Fibroblast of skin of right quadriceps (primary cell): ENCODE measurements at places on chromosomes 2 and 18.

DNA sequence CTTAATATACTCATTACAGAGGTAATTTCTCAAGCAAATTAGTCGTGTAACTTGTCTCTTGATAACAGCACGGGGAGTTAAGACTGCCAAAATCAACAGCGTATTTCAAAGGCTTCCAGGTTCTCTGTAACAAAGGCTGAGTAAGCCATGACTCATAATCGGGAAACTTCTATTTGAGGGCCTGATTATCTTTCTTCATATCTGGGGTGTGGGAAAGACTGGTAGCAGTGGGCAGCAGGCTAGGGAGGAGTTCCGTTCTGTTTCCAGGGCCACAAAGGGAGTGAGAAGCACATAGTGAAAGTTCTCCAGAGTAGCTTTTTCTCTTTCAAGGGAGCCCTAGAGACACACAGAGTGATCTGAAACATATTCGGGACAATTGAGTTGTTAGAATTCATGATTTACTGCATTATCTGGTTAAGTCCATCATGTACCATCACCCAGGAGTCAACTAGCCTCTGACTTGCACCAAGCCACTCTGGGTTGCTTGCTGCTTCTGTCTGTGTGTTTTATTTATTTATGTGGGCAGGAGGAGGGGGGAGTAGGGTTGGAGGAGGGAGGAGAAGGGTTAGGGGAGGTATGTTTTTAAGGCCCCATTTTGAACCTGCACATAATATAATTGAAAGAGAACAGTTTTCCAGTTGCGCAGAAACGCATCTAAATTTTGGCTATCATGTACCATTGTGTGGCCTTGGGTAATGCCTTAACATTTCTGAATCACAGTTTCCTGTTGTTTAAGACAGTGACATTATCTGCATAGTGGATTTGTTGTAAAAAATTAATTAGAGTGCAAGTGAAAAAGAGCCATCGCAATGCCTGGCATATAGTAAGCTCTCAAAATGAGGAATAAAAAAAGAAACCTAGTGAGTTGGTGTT lies 80.5 kb upstream of the ITPRID2 start:
- DNase-seq = peak; percentile 76

DNA sequence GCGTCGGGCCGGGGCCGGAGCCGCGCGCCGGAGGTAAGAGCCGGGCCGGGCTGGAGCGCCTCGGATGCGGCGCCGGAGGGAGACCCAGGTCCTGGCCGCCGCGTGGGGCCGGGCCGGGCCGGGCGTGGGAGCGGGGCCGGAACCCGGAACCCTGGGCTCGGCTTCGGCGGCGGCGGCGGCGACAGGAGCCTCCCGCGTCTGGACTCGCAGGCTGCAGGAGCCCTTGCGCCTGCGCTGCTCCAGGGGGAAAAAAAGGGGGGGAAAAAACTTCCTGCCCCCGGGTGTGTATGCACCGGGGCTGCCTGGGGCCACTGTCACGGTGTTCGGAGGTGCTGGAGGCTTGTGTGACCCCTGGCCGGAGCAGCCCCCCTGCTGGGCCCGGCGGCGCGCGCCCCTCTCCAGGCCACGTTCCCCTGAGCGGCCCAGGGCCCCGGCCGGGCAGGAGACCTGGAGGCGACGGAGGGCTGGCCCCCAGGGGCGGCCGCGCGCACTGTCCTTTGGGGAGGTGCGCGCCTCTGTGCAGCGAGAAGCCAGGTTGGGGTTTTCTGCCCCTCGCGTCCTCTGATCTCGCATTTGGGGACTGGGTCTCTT lies 864 bp downstream of the KLHL29 start:
- no peak for DNase-seq

- no peak for DNase-seq
Observed at GRCh38 chr2:20652673-20653575, 2.0 kb upstream of the HS1BP3 start.

DNA sequence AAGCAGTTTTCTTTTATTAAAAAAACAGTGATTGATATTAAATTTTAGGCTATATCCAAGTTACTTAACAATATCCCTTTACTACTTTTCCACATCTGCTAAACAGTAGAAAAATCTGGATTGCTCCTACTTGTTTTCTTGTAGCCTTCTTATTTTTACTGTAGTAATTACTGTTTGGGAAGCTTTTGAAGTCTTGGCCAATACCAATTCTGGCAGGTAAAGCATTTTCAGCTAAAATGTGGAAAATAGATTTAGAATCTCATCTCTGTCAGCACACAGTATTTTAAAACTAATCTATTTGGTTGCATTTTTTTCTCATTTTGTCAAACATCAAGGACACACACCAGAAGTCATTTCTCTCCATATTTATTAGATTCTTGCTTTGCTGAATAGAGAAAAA lies 1485.7 kb upstream of the PIK3C3 start:
- DNase-seq = no peak

- DNase-seq = peak; percentile 99
Observed at GRCh38 chr2:47198985-47199451, 43.9 kb upstream of the STPG4 start.

- peak; percentile 64 for DNase-seq
Observed at GRCh38 chr2:233711312-233712008, 1.2 kb upstream of the UGT1A5 start.

DNA sequence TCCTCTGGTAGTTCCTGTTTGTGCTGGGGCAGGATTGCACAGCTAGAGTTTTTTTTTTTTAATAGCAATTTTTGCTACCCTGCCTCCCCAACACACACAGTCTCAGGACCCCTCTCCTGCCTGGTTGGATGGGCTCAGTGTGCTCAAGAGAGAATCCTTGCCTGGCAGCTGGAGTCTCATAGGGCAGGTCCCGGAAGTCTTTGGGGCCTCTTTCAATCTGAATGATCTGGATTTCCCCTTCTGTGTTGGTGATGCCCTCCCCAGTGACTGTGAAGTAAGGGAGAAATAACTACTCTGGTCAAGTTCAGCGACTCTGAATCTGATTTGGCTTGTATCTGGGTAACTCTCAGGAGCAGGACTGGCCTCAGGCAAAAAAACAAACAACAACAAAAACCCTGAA lies 220.6 kb upstream of the LRRTM1 start:
- no peak for DNase-seq

- DNase-seq = no peak
Observed at GRCh38 chr2:157644776-157645175, 16.1 kb upstream of the ACVR1C start.

DNA sequence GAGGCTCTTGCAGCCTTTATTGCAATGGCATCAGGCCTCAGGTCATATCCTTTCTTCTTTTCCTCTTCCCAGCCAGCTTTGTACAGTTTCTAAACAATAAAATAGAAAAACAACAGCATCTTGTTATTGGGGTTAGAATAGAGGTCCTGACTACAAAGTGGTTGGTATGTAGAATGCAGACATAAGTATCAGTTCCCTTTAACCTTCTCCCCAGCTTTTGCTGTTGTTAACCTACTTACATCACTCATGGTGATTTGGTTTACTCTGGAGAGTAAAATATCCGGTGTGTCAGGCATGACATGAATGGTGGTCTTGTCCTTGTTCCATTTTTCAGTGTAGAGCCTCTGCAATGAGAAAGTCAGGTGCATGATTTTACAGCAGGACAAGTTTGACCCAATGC lies 69.8 kb downstream of the NEB start:
- no peak for DNase-seq

DNA sequence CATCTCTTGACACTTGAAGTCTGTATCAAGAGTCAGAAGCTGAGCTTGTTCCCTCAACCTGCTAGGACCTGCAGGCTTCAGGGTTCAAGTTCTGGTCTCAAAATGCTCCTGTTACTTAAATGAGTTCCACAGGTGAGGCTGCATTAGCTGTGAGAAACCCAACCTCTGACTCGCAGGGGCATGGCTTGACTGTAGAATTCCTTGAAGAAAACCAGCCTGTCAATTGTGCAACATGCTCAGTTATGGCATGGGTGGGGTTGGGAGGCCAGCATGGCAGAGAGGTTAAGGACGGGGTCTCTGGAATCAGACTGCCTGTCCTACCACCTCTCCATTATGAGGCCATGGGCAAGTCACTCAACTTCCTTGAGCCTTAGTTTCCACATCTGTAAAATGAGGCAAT lies 235.8 kb downstream of the EN1 start:
- DNase-seq = no peak

DNA sequence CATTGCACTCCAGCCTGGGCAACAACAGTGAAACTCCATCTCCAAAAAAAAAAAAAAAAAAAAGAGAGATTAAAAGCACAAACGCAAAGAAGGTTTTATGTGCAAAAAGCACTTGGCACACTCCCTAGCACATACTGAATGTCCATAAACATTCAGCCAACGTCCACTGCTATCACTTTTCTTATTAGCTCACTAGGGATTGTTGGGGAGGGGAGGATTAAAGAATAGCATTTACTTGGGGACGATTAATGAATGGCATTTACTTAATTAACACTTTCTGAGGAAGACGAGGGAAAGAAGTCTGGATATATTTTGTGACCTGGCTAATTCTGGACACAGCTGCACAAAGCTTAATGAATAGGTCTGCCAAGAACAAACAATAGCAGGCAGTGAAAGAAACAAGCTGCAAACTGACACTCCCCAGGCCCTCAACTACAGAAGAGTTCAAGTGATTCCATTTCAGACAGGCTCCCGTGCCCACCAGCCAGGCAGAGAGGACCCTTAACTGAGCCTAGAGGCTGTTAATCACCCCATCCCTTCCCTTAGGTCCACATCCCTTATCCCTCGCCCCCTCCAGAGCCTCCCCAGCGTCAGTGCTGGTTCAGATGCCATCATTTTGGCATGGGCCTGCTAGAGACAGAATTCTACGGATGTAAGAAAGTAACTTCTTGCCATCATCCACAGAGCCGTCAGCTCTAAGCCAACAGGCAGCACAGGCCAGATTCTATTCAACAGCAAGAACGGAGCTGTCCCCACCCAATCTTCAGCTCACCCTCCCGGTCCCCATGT lies 7.4 kb downstream of the CYB5A start:
- DNase-seq = no peak

DNA sequence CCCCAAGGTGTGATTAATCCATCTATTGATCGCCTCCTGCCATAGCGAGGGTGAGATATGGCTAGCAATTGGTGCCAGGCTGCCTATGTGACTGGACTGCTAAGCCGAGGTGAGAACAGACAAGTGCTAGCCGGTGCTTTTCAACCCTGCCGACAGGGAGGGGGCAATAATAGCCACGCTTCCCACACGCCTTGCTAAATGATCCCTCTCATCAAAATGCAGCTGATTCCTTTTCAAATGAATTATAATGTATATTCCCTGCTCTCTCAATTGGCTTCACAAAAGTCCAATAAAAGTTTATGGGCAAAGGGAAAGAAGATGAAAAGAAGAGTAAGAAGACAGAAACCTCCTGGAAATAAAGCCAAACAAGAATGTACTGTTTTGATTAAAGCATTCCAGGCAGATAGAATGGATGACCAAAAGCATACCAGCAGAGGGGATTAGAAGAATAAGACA lies 235.6 kb downstream of the ICOS start:
- no peak for DNase-seq

DNA sequence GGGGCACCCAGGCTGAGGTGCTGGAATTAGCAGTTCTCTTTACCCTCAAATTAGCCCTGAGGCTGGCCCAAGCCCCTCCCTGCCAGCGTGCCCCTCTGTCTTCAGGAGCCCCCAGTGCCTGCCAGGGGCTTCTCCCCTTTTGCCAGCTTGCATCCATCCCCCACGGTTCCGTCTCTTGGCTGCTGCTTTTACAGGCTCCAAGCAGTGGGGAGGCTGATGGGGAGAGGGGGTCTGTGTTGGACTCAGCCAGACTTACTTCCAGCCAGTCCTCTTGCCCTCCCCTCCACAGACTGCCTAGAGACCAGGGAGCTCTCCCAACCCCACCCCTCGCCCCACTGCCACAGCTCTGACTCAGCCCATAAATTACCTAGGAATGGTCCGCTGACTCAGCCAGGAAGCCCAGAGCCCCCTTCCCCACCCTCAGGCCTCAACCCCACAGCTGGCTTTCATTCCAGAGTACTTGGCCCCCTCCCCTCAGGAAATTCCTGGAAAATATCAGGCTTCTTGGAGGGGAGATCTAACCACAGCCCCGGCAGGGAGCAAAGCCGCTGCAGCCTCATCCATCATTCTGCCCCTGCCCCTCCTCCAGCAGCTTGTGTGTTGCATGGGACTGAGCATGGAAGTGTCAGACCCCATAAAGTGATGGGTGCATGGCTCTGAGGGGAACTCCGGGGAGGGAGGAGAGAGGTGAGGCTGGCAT lies 184.6 kb downstream of the ZFP36L2 start:
- DNase-seq = peak; percentile 100

- DNase-seq = no peak
Observed at GRCh38 chr2:172389685-172390339, 37.6 kb upstream of the ITGA6 start.

DNA sequence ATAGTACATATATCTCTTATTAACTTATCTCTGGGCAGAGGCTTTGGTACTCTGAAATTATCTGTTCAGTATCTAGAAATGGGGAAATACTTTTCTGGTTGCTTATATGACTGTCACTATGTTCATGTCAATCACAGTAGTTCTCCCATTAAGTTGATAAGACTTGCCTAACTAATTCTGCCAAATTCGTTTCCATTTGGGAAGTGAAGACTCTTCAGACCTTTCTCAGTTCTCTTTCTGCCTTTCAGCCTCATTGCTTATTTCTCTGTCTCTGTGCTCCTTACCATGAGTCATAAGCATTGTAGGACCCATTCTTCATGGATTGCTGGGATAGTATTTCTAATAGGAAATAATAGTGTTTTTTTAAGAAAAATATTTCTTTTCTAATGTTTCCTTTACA lies 113.5 kb downstream of the PHLPP1 start:
- DNase-seq = no peak

GRCh38 chr2:215812966-215813365 lies 200.4 kb downstream of the MREG start:
- DNase-seq = peak; percentile 68

DNA sequence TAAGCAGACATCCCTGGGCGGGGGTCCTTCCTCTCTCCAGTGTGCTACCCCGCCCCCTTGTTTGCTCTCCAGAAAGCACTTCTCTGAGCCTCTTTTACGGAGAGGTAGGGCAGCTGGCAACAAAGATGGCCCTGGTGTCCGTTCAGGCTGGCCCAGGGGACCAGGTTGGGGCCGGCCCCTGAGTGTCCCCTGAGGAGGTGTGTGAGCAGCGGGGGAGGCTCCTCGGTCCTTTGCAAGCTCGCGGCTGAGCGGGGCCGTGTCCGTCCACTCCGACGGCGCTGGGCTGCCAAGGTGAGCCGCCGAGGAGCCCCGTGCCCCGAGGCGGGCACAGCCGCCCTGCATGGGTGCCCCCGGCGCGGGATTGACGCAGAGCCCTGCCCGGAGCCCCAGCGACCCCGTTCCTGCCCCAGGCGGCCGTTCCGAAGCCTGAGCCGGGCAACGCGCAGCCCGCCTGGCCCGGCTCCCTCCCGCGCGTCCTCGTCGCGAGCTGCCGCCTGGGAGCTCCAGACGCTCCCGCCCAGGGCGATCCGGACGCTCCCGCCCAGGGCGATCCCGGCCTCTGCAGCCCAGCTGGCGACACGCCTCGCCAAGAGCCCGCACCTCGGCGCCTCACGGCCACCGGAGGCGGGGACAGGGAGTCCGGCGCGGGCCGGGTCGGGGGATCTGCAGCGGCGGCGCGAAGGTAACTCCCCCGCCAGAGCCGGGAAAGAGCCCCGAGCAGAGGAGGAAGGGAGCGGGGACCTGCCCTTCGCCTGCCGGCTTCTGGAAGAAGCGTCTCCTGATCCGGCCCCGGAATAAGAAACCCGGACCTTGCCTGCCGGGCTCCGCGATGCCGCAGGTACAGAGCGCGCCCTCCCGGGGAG lies at the start of gene PROKR1:
TSS of gene PROKR1 (plus strand) at position 569 of the 863 bp plus-strand sequence. CDS start 2,243 bp downstream, outside the sequence.
- DNase-seq = peak; percentile 8

GRCh38 chr18:63888470-63889190 lies 1.1 kb downstream of the SERPINB2 start:
- no peak for DNase-seq

GRCh38 chr2:226771067-226771466 lies 28.6 kb downstream of the IRS1 start:
- DNase-seq = no peak
